ENCODE measurements at places on chromosomes 1 and 21. TPM values are rescaled to one million over a fixed set of nuclear protein-coding genes. Genes with fewer than 3 reads are reported as not detected.

The DENND2C gene
- total RNA-seq = 18.8 TPM

The EDN2 gene
- total RNA-seq = not detected

The TDRD5 gene
- total RNA-seq = 30.5 TPM

The GRIK1 gene
- 0.25 TPM for total RNA-seq

The EFNA1 gene
- total RNA-seq = 13.1 TPM

The CLEC20A gene
- total RNA-seq = 6.1 TPM

The FCN3 gene
- 3.6 TPM for total RNA-seq

The CFHR1 gene
- not detected for total RNA-seq

The LCE5A gene
- 0.37 TPM for total RNA-seq

The S100A7A gene
- not detected for total RNA-seq

The LCE1F gene
- not detected for total RNA-seq

GRCh38 chr1:97070376-97070775, 348.8 kb downstream of the PTBP2 start:
- H3K36me3 ChIP-seq = no peaks in the 10 kb centered on the region
- H3K4me3 ChIP-seq = no peak overlapping the region
- H3K4me1 ChIP-seq = no peaks in the 10 kb centered on the region

- no peaks in the 10 kb centered on the region for H3K36me3 ChIP-seq
- H3K27me3 ChIP-seq = no peaks in the 10 kb centered on the region
- H3K4me1 ChIP-seq = no peaks in the 10 kb centered on the region
- H3K27ac ChIP-seq = no peak overlapping the region
- no peak for DNase-seq
Measured at GRCh38 chr1:197042676-197043341, 24.3 kb downstream of the F13B start.

DNA sequence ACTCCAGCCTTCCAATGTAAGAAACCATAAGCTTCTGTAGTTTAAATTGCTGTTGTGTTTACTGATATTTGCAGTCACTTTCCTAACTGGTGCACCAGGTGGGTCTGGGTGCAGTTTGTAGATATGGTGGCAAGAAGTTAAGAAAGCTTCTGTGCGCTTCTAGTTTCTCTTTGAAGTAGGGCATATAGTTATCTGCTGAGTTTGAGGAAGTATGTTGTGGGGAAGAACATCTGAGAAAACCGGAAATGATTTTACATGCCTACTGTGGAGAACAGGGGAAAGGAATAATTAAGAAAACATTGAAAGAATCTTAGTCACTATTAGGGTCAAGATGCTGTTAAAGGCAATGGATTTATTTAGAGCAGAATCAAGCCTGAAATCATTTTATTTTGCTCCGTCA, 14.9 kb upstream of the SLC44A5 start:
- H3K36me3 ChIP-seq = no peaks in the 10 kb centered on the region
- H3K27me3 ChIP-seq = no peaks in the 10 kb centered on the region
- no peak overlapping the region for H3K4me3 ChIP-seq
- H3K4me1 ChIP-seq = no peaks in the 10 kb centered on the region
- H3K27ac ChIP-seq = no peak overlapping the region
- no peak for DNase-seq

DNA sequence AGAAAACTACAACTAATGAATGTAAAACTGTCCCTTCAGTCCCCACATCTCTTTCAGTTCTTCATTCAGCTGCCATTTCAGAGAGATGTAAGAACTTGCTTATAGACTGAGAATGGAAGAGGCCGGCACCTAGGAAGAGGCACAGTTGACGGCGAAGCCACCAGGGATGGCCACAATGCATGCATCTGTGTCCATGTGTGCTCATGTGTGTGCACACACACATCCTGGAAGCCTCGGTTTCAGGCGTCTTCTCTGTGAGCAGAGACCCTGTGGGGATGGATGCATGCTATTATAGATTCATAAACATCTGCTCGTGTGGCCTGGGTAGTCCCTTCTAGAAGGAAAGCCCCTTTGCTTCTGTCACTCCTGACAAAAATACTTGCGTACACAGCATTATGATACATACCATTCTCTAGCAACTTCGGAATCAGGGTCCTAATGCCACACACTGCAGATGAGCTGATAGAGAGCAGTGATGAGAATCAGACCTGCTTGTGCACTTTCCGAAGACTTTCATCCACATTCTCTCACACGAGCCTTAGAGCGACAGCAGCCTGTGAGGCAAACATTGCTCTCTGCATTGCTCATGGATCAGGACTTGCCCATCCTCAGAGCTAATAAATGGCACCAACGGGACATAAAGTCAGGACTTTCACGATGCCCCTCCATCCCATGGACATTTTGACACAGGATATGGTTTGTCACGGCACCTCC, 12.4 kb upstream of the GPR61 start:
- peaks cover 27% of the 10 kb centered on the region for H3K4me1 ChIP-seq
- DNase-seq = no peak
- no peak overlapping the region for H3K4me3 ChIP-seq
- no peaks in the 10 kb centered on the region for H3K36me3 ChIP-seq
- H3K27ac ChIP-seq = no peak overlapping the region
- H3K27me3 ChIP-seq = no peaks in the 10 kb centered on the region

DNA sequence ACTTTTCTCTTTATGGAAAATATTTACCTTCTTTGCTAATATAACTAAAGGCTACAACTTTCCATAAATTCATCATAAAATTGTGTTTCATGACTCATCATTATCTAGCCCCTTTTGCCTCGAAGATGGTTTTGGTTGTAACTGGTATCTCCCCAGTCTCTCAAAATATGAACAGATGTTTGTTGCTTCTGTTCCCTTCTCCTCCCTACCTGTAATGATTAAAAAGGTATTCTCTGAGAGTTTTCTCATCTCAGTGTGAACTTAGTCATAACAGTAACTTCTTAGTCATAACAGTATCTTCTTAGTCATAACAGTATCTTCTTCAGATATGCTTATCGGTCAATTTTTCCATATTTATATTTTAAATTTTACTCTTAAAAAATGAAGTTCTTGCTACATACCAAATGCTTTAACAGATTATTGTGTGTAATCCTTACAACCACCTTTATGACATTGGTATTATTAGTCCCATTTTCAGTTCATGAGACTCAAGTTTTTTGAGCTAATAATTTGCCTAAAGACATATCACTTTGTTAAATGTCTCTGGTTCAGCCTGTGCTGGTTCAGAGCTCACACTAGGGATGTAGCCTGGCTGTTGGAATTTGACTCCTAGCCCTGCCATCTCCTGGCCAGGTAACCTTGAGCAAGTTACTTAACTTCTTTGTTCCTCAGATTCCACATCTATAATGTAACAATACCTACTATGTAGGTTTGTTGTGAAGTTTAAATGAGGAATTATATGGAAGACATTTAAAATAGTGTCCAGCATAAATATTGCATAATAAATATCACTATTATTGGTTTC, 32.6 kb downstream of the ATP1B1 start:
- H3K27me3 ChIP-seq = no peaks in the 10 kb centered on the region
- H3K36me3 ChIP-seq = no peaks in the 10 kb centered on the region
- no peak overlapping the region for H3K4me3 ChIP-seq

- no peaks in the 10 kb centered on the region for H3K27me3 ChIP-seq
- no peak for DNase-seq
- no peak overlapping the region for H3K27ac ChIP-seq
- H3K36me3 ChIP-seq = no peaks in the 10 kb centered on the region
- H3K4me1 ChIP-seq = no peaks in the 10 kb centered on the region
Measured at GRCh38 chr21:44759628-44760285, 41.9 kb downstream of the UBE2G2 start.

DNA sequence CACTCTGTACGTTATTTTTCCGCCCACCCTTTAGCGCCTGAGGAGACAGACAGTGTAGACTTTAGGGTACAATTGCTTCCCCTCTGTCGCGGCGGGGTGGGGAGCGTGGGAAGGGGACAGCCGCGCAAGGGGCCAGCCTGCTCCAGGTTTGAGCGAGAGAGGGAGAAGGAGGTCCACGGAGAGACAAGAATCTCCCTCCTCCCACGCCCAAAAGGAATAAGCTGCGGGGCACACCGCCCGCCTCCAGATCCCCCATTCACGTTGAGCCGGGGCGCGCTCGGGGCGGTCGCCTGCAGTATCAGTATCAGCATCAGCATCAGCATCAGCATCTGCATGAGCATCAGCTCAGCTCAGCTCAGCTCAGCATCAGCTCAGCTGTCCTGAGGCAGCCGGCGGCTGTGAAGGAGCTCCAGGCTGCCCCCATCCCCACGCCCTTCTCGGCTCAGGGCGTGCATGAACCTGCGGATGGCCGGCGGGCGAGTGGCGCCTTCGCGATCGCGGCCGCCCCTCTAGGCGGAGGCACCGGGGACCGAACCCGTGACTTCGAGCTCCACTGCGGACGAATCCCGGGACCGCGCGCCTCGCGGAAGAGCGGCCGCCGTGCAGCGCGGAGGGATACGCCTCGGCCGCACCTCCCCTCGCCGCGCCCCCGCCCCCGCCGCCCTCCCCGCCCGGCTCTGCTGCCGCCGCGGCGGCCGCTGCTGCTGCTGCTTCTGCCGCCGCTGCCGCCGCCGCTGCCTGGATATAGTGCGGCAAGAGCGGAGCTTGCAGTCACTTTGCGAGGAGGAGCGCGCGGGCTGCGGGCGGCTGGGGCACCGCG, at the start of gene NCAM2:
Gene NCAM2, plus strand, starts transcription at position 774 of the 820 bp plus-strand sequence.
- H3K4me3 ChIP-seq = peak within 1 kb of the TSS; percentile 50
- DNase-seq = peak; percentile 81
- no peaks in the 10 kb centered on the region for H3K36me3 ChIP-seq
- peaks cover 6% of the 10 kb centered on the region for H3K4me1 ChIP-seq
- no peak within 1 kb of the TSS for H3K27ac ChIP-seq
- no peaks in the 10 kb centered on the region for H3K27me3 ChIP-seq

DNA sequence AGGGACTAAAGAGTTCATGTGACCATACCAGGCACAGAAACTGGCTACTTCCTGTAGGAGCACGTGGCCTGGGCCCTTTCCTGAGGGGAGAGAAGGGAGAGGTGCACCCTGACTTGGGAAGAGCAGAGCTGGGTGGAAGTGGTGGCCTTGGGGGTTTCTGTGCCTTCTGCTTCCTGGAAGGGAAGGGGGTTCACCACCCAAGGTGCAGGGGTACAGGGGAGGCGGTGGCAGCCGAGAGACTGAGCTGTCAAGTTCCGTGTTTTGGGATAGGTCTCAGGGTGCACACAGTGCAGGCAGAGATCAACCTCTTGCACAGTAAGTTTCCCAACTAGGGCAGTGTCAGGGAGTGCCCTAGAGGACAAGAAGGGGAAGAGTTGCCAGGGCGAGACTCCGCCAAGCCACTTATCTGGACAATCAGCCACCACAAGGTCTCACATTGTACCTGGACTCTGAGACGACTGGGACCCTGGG, 10.1 kb downstream of the HECTD3 start:
- peaks cover 7% of the 10 kb centered on the region for H3K4me1 ChIP-seq
- no peaks in the 10 kb centered on the region for H3K36me3 ChIP-seq

GRCh38 chr1:9652379-9653209, 1.1 kb downstream of the PIK3CD start:
- no peaks in the 10 kb centered on the region for H3K36me3 ChIP-seq
- H3K4me1 ChIP-seq = peaks cover 5% of the 10 kb centered on the region
- H3K27me3 ChIP-seq = no peaks in the 10 kb centered on the region
- peak overlapping the region; percentile 55 for H3K4me3 ChIP-seq
- no peak for DNase-seq
- no peak overlapping the region for H3K27ac ChIP-seq

GRCh38 chr1:36351227-36351977, 28.0 kb upstream of the EVA1B start:
- H3K27me3 ChIP-seq = no peaks in the 10 kb centered on the region
- H3K27ac ChIP-seq = peak overlapping the region; percentile 27
- H3K4me3 ChIP-seq = no peak overlapping the region
- peaks cover 17% of the 10 kb centered on the region for H3K4me1 ChIP-seq
- no peaks in the 10 kb centered on the region for H3K36me3 ChIP-seq
- no peak for DNase-seq

DNA sequence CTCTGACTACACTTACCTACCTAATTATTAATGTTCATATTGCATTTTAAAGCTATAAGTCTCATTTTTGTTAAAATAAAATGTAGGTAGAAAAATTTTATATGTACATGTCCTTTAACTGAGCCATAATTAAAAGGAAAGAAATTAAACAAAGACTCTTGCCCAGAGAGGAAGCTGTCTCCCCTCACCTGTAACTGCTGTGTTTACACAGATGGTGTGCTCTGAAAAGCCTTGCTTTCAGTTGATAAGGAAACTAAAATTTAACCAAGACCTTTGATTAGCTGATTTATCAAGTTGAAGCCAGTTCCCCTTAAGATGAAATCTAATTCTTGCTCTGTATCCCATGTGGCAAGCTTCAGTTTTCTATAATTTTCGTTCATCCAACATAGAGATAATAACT, 213.5 kb downstream of the LYPLAL1 start:
- no peak overlapping the region for H3K27ac ChIP-seq
- no peaks in the 10 kb centered on the region for H3K27me3 ChIP-seq
- no peaks in the 10 kb centered on the region for H3K4me1 ChIP-seq
- no peaks in the 10 kb centered on the region for H3K36me3 ChIP-seq

- H3K36me3 ChIP-seq = no peaks in the 10 kb centered on the region
- no peaks in the 10 kb centered on the region for H3K27me3 ChIP-seq
- no peak overlapping the region for H3K27ac ChIP-seq
- H3K4me3 ChIP-seq = no peak overlapping the region
- DNase-seq = no peak
Measured at GRCh38 chr1:48245106-48245505, 22.6 kb downstream of the SLC5A9 start.

- no peaks in the 10 kb centered on the region for H3K4me1 ChIP-seq
- no peaks in the 10 kb centered on the region for H3K27me3 ChIP-seq
- H3K27ac ChIP-seq = no peak overlapping the region
- no peak overlapping the region for H3K4me3 ChIP-seq
- no peaks in the 10 kb centered on the region for H3K36me3 ChIP-seq
Measured at GRCh38 chr1:77996734-77997133, 8.0 kb upstream of the DNAJB4 start.

- peak overlapping the region; percentile 30 for H3K27ac ChIP-seq
- no peak overlapping the region for H3K4me3 ChIP-seq
- H3K36me3 ChIP-seq = no peaks in the 10 kb centered on the region
- H3K4me1 ChIP-seq = peaks cover 33% of the 10 kb centered on the region
- H3K27me3 ChIP-seq = no peaks in the 10 kb centered on the region
- DNase-seq = no peak
Measured at GRCh38 chr1:8349961-8350360, 32.0 kb downstream of the SLC45A1 start.

DNA sequence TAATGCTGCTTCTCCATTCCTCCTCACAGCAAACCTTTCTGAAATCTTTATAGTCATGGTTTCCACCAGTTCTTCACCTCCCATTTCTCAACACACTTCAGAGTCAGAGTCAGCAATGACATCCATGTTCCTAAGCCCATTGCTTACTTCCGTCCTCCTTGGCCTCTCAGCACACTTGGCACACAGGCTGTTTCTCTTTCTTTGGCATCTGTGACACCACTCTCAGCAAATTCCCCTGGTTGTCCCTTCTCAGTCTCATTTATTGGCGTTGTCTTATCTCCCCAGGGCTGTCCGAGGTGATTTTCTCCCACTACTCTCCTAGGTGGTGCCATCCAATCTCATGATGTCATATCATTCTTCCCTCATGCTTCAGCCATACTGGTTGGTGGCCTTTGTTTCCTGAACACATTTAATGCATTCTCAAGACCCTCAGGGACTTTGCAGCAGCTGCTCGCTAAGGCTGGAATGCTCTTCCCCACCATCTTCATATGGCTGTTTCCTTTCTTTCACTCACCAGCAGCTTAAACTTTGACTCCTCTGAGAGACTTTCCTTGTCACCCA, 3.3 kb upstream of the LGALS8 start:
- no peak for DNase-seq
- peaks cover 9% of the 10 kb centered on the region for H3K4me1 ChIP-seq
- H3K36me3 ChIP-seq = no peaks in the 10 kb centered on the region
- no peak overlapping the region for H3K4me3 ChIP-seq
- H3K27me3 ChIP-seq = no peaks in the 10 kb centered on the region
- H3K27ac ChIP-seq = no peak overlapping the region
